ENCODE measurements at places on chromosomes 4 and X. TPM values are rescaled to one million over a fixed set of nuclear protein-coding genes. Genes with fewer than 3 reads are reported as not detected.

PAGE2 gene
- not detected for total RNA-seq

TEX11 gene
- total RNA-seq = not detected

CXCL11 gene
- not detected for total RNA-seq

CCNI gene
- total RNA-seq = 251 TPM

COL4A6 gene
- 8.9 TPM for total RNA-seq

FRG2 gene
- total RNA-seq = not detected

STOX2 gene
- total RNA-seq = 11.3 TPM

STATH gene
- total RNA-seq = not detected

- no peak for DNase-seq
Measured at GRCh38 chrX:150936556-150936955, 38.1 kb upstream of the CD99L2 start.

DNA sequence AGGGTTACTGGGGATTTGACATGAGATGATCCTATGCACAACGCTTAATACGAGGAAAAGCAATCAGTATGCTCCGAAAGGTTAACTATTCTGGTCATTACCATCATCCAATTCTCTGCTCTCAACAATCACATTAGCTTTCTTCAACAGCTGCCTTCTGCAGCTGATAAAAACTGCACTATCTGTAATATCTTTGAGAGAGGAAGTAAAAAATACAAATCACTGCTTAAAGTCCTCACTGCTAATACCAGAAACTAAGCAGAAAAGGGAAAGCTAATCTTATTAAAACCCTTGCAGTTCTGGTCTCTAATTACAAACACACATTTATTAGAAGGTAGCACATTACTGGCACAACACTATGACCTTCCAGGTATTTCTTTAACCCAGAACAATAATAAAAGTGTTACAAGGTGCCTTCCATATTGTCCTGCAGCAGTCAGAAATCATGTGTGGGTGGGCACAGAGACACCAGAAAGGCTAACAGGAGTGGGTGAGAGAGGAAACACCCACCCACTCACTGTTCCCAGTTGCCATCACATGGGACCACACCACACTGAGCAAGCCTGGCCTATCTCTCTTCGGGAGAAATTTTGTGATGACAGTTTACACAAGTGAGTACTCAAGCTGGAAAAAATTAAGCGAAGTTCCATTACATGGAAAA, 71.0 kb downstream of the RELL1 start:
- no peak for DNase-seq

DNA sequence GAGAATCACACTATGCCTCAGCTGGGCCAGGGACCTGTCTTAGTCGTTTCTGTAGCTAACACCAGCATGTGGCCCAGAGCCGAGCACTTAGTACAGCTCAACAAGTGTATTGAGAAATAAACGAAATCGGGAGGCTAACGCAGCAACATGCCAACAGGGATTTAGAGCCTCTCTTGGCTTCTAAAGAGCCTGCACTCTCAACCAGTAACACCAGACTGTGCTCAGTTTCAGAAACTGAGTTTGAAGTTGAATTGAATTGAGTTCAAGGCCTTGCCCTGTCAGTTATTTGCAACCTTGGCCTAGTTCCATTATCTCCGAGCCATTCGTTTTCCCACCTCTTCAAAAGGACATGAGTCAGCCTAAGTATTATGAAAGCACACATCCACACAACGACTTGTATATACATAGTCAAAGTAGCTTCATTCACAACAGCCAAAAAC, 71.3 kb upstream of the LDB2 start:
- DNase-seq = no peak

DNA sequence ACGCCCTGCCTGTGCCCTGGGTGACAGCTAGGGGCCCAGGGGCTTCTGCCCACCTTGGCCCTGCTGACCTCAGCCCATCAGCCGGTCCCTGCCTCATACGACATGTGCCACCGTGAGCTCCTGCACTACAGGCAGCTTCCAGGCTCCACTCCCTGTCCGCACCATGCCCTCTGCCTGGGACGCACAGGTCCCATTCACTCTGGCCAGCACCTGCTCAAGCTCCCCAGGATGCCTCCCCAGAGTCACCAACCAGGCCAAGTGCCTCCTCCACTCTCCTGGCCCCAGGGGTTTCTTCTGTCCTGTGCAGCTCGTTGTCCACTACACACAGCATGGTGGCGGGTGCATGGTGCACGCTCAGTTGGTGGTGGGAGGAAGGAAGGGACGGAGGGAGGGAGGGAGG, 20.2 kb upstream of the MRFAP1 start:
- no peak for DNase-seq

DNA sequence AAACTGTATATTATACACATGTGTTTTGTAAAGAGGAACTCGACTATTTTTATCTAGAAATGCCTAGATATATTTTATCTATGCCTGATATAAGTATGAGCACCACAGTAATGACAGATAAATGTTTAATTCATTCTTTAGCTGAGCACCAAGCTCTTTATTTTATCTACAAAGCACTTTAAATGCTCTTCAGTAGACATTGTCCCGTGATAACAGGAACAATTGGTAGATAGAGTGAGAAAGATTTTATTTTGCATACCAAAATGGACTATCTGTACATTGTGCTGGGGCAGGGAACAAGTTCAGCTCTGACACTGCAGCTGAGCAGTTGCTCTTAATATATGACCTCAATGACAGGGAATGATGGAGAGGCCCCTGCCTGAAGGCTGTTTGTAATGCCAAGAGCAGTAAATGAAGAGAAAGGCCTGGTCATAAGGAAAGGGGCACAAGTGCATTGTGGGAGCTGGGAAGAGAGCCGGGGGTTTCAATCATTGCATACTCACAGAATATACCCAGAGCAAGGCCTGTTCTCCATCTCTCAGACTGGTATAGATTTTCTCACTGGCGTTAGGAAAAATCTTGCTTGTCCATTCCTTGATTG, 57.3 kb downstream of the SEPTIN11 start:
- DNase-seq = no peak

DNA sequence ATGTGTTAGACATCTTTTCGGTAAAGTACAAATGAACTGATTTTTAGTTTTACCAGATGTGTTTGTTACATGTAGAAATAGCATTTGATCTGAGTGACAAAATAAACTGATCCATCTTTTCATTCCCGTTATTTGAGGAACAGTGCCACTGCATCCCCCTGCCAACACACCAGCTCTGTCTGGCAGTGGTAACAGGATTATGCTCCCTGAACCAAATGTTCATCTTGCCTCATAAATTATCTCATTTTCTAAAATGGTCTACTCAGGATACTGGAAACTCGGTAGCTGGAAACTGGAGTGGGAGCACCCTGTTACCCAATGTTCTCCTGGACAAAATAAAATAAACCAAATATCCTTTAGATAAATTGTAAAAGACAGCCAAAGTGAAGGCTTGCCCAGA, 171.6 kb downstream of the FAT4 start:
- DNase-seq = no peak

DNA sequence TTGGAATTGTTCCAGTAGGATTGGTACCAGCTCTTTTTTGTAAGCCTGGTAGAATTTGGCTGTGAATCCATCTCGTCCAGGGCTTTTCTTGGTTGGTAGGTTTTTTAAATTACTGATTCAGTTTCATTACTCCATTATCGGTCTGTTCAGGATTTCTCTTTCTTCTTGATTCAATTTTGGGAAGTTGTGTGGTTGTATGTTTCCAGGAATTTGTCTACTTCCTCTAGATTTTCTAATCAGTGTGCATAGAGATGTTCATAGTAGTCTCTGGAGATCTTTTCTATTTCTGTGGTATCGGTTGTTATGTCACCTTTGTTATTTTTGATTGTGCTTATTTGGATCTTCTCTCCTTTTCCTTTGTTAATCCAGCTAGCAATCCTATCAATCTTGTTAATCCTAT, 248.7 kb downstream of the ARHGAP10 start:
- DNase-seq = no peak

- DNase-seq = no peak
Measured at GRCh38 chr4:182277377-182277776, 34.2 kb downstream of the TENM3 start.

GRCh38 chr4:119321921-119322687, at the start of gene FABP2:
Gene FABP2 (minus strand): TSS chr4:119322138. CDS start chr4:119322102, 36 bp downstream.
- DNase-seq = no peak

GRCh38 chr4:35250761-35251160, 993.6 kb downstream of the ARAP2 start:
- DNase-seq = no peak

- no peak for DNase-seq
Measured at GRCh38 chr4:127182687-127183086, 450.1 kb upstream of the INTU start.

DNA sequence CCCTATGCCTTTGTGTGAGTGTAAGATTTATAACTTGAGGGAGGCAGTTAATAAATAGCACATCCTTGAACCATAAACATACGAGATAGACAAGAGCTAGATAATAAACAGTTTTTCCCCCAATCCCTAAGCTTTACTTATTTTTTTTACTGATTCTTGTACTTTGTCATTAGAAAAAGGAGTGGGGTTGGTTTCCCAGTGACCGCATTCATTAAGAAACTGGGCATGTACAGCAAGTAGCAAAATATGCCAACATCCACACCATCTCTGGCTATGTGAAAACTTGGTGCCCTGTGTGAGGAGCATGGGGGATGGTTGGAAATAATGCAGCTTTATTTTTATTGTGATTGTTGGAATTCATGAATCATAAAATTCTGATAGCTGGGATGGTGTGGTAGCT, 176.2 kb downstream of the CBR4 start:
- DNase-seq = no peak

DNA sequence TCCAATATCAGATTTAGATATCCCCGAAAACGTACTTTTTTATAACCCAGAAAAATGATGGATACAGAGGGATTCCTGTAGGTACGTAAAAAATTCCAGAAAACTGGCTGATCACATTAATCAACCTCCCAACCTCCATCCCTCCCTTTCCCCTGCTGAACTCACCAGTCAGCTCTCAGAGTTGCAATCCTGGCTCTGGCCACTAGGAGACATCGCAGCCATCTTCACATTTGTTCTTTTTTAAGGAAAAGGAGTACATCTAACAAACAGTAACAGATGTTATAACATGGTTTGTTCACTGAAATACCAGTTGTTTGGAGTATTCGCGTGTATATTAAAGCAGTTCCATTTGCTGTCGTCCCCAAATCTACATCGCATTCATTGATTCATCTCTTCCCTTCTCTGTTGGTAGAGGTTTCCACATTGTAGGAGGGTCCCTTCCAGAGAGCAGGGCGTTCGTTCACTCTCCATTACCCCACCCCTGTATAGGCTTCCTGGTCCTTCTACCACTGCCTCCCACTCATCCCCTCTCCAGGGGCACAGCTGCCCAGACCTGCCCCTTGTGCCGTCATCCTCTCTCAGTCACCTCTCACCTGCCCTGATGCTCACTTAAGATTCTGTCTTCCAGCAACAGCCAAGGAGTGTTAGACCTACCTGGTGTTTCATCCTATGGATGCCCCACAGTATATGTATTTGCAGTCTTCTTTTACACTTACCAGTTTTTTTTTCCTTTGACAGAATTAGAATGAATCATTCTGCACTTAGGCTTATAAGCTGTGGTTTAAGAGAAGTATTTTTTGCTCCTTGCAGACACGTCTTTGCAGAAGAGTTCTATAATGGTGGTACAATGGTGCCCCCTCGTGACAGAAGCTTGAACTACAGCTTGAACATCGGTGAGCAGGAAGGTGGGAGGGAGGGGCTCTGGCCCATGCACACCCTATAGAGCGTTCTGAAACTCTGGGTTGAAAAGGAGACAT, 36.8 kb upstream of the RAB40AL start:
- peak; percentile 14 for DNase-seq

GRCh38 chr4:107243141-107243781, 207.1 kb upstream of the DKK2 start:
- no peak for DNase-seq

GRCh38 chr4:94523033-94523580, 71.4 kb downstream of the PDLIM5 start:
- DNase-seq = no peak

Data from heart right ventricle (tissue), 16 donors.